ENCODE measurements at places on chromosomes 13 and 19.

GRCh38 chr13:102907886-102908515 is 62.2 kb downstream of the ERCC5 start:
- no peak for DNase-seq

GRCh38 chr19:45200568-45200967 is 22.0 kb downstream of the BLOC1S3 start:
- DNase-seq: no peak

GRCh38 chr19:33226550-33227241 is 1.0 kb upstream of the SLC7A10 start:
- no peak for DNase-seq

DNA sequence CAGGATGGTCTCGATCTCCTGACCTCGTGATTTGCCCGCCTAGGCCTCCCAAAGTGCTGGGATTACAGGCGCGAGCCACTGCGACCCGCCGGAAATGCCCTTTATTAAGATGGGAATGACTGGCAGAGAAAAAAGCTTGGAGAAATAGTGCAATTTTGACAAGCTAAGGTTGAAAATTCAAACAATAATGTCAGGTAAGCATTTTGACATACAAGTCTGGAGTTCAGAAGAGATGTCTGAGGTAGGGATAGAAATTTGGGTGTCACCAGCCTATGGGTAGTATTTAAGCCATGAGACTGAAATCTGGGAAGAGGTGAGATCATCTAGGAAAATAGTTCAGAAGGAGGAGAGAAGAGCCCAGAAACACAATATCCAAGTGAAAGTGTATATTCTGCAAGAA is 17.1 kb upstream of the PAN3 start:
- DNase-seq: no peak

- no peak for DNase-seq
These were observed 12.7 kb upstream of the SERPINE3 start for GRCh38 chr13:51326777-51327176.

DNA sequence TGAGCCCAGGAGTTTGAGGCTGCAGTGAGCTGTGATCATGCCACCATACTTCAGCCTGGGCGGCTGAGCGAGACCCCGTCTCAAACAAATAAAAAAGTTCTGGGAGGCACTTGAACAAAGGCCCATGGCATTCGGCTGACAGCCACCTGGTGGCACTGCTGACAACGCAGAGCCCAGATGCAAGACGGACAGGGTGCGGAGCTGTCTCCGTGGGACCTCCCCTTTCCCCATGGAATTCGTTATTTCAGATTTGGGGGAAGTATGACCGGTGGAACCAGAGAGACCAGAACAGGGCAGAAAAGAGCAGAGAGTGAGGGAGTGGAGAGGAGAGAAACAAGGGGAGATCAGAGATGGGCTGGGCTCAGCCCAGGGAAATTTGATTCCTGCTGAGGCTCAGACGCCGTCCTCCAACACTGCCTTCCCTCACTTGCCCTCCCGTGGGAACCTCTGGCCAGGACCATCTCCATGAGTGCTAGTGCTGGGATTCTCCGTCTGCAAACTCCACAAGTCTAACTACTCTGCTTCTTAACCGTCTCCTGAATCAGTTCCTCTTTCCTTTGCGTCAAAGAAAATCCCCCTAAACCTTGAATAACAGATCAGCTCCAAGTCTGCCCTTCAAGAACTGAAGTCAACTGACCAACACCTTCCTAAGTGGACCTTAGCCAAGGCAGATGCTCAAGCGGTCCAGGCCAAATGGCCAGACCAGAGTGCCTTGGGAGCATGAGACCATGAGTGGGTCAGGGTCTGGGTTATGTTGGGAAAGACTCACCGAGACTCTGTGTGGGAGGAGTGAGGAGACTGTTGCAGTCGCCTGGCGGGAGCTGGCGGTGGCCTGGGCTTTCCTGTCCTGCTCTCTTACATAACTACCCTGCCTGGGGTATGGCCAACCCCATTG is 11.9 kb upstream of the ATF5 start:
- DNase-seq: no peak

DNA sequence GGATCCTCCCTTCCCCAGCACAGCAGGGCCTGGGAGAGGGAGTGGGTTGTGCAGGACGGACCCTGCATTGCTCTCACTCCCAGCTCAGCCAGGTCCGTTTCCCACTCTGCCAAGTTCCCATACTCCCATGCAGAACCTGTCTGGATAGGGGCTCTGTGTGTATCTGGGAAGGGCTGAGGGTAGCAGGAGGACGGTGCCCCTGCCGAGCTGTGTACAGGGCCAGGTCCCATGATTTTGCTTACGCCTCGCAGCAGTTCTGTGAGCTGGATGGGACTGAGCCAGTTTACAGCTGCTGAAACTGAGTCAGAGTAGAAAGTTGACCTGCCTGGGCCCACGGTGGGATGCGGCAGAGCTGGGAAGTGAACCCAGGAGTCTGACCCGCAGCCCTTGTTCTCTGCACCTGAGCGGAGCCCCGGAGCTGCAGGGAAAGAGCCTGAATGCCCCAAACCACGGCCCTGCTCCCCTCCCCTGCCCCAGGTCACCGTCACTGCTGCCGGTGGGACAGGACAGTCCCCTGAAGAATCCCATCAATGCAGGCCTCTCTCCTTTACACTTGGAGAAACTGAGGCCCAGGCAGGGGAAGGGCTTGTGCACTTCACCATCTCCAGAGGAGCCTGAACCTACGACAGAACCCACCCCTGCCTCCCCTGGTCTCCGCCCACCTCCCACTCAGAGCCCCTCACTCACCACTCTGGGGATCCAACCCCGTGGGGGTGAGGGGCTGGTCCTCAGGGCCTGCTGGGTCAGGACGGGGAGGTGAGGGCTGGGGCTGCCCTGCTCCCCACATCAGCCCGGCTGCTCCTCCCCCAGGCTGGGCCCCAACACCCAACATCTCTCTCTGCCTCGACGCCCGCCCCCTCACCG is 3.5 kb downstream of the LILRB5 start:
- DNase-seq: no peak

GRCh38 chr19:16829822-16830289 is 658 bp downstream of the SIN3B start:
- DNase-seq: no peak

DNA sequence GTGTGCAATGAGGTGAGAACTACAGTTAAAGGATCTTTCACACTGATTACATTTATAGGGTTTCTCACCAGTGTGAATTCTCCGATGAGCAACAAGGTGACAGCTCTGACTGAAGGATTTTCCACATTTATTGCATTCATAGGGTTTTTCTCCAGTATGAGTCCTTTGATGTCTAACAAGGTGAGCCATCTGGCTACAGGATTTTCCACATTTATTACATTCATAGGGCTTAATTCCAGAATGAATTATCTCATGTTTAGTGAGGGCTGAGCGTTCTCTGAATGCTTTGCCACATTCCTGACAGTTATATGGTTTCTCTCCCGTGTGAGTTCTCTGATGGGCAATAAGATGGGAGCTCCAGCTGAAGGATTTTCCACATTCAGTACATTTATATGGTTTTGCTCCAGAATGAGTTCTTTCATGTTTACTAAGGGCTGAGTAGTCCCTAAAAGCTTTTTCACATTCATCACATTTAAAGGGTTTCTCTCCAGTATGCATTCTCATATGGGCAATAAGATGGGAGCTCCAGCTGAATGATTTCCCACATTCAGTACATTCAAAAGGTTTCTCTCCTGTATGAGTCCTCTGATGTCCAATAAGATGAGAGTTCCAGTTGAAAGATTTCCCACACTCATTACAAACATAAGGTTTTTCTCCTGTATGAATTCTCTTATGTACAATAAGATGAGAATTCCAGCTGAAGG is 4.4 kb upstream of the C19orf18 start:
- no peak for DNase-seq

GRCh38 chr19:28862238-28862637 is 350.7 kb downstream of the UQCRFS1 start:
- DNase-seq: no peak

- no peak for DNase-seq
These were observed 17.7 kb downstream of the PLEKHF1 start for GRCh38 chr19:29683009-29683408.

- DNase-seq: peak; percentile 68
These were observed 4.7 kb upstream of the PRMT1 start for GRCh38 chr19:49672131-49672919.

DNA sequence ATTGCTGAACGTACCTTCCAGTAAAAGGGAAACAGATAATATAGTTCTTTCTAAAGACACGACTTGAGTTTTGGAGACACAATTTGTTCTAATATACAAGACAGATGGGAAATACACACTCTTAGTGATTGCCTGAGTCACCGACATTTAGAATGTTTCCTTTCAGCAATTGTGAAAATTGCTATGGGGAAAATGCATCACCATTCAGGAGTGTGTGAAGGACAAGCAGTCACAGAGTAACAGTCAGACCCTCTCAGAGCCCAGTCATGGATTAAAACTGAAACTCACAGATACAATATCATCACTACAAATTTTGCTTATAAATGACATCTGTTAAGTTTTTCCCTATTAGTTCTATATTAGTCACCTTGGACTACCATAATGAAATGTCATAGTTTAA is 286.1 kb downstream of the SPRY2 start:
- no peak for DNase-seq

GRCh38 chr19:43525836-43526771 is 897 bp downstream of the ETHE1 start:
- DNase-seq: no peak

GRCh38 chr13:113941571-113942191 is 32.2 kb downstream of the C13orf46 start:
- DNase-seq: no peak

DNA sequence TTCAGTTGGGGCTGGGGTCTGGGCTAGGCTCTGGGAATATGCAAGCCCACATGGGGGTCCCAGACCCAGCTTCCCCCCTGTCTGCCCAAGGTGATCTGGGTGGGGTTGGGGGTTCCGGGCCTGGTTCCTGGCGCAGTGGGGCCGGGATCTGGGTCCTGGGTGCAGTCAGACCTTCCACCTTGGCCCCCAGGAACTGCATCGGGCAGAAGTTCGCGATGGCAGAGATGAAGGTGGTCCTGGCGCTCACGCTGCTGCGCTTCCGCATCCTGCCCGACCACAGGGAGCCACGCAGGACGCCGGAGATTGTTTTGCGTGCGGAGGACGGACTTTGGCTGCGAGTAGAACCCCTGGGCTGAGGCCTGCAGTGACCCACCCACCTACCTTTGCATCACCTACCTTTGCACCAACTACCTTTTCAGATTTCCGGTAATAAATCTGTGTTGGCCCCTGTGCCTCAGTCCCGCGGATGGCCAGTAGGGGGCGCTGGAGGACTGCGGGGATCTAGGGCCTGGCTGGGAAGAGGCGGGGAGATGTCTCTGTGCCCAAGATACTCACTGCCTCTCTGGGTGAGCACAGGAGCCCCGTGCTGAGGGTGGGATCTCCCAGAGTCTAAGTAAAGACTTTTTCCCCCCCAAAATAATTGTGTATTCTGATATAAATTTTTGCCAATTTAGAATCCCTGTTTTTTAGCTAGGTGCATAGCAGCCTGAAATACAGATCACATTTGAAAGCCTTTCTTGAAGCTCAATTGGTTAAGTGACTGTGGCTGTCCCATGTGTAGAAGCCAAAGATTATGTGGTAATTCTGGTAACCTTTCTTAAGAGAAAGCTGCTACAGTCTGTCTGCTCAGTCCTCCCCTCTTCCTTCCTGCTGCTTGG is 11.5 kb upstream of the CYP4F3 start:
- DNase-seq: peak; percentile 81

- no peak for DNase-seq
These were observed 231.9 kb downstream of the KLF12 start for GRCh38 chr13:73902296-73902695.

DNA sequence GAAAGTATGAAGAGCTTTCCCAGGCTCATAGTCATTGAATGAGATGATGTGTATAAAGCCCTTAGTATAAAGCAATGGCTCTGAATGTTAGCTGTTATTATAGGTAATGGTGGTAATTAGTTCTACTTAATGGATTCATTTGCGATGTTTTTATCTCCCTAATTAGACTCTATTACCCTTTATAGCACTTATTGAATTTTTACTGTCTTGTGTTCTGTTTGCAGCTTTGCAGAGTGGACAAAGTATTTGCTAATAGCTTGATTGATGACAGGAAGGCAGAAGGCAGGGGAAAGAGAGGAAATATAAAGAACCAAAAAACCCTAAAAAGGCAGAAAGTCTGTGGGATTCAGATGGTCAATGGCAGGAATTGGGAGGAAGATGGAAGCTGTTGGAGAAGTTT is 524.4 kb upstream of the SPRY2 start:
- no peak for DNase-seq

DNA sequence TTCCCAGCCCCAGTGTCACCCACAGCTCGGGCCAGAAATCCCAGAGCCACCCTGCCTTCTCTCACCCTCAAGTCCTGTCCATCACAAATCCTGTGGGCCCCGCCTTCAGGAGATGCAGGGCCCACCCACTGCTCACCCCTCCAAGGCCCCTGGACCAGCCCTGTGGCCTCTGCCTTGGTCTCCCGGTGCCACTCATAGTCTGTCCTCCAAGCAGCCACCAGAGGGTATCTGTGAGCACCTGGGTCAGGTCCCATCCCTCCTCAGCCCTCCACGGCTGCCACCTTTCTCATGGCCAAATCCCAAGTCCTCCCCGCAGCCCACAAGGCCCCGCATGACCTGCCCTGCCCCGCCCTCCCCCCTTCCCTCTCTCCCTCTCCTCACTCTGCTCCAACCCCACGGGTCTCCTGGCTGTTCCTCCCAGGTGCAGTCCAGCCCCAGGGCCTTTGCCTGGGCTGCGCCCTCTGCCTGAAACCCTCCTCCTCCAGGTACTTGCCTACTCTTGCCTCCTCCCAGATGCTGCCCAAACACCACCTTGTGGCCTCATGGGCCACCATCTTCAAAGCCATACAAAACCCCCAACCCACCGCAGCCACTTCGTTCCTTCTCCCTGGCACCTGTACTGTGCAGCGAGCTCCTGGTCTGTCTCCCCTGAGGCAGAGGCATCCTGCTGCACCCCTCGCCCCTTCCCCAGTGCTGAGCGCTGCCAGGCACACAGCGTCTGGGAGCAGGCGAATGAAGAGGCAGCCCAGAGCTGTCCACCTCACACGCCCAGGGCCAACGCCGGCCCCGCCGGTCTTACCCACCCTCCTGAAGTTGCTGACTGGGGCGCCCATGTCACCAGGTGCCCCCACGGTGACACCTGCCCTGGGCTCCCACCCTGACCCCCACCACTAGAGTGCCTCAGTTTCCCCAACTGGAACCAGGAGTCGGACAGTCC is 13.2 kb upstream of the UQCR11 start:
- DNase-seq: no peak

DNA sequence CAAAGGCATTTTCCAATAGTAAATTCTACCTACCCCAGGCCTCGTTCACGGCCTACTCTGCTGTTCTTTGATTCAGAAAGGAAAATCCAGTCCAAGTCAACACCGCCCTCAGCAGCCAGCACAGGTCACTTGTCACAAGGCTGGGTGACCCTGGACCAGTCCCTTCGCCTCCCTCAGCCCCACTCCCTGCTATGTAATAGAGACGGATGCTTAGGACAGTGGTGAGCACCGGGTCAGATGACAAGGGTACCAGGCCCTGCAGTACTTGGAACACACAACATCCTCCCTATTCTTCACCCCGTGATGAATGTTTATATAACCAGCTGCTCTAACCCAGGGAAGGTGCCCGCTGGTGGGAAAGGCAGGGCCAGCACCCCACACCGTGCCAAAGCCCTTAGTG is 14.3 kb downstream of the LATS2 start:
- DNase-seq: no peak

- DNase-seq: no peak
These were observed 492.5 kb upstream of the GPC6 start for GRCh38 chr13:92734068-92734467.

GRCh38 chr13:107993239-107993949 is 221.9 kb downstream of the LIG4 start:
- no peak for DNase-seq

Data from stimulated activated CD4-positive, alpha-beta T cell treated with anti-CD3 and anti-CD28 coated beads, Interleukin-12 subunit alpha, Interleukin-12 subunit beta, amount 100 ng/mL, for 48 hours (primary cell).